ENCODE measurements at places on chromosomes 11 and 22.

- DNase-seq, result no peak
Measured at GRCh38 chr11:65642014-65642671, 4.2 kb downstream of the SIPA1 start.

GRCh38 chr11:99432677-99433076 is 411.9 kb downstream of the CNTN5 start:
- no peak for DNase-seq

DNA sequence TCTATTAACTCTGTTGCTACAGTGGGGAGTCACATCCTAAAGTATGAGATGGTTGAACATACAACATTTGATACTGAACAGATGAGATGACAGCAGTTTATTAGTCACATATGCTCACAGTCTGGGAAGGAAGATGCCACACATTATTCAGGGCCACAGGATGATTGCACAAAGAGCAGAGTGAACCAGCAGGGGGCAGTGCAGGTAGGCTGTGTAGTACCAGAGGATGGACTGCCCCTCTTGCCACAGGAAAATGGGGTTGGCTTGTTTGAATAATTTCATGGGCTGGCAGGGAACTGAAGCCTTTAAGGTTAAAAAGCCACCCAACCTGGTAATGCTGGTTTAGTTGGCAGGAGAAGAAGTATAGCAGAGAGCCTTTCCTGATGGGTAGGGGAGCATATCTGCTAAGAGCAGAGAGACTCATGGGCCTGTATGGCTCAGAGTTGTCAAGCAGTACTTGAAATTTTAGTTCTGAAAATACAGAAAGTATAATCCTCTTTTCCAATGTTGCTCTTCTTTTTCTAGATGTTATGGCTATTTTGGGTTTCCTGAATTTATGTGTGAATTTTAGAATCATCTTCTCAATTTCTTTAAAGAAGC is 180.4 kb upstream of the B3GAT1 start:
- no peak for DNase-seq

- DNase-seq, result no peak
Measured at GRCh38 chr11:26741036-26741435, 19.2 kb upstream of the SLC5A12 start.

DNA sequence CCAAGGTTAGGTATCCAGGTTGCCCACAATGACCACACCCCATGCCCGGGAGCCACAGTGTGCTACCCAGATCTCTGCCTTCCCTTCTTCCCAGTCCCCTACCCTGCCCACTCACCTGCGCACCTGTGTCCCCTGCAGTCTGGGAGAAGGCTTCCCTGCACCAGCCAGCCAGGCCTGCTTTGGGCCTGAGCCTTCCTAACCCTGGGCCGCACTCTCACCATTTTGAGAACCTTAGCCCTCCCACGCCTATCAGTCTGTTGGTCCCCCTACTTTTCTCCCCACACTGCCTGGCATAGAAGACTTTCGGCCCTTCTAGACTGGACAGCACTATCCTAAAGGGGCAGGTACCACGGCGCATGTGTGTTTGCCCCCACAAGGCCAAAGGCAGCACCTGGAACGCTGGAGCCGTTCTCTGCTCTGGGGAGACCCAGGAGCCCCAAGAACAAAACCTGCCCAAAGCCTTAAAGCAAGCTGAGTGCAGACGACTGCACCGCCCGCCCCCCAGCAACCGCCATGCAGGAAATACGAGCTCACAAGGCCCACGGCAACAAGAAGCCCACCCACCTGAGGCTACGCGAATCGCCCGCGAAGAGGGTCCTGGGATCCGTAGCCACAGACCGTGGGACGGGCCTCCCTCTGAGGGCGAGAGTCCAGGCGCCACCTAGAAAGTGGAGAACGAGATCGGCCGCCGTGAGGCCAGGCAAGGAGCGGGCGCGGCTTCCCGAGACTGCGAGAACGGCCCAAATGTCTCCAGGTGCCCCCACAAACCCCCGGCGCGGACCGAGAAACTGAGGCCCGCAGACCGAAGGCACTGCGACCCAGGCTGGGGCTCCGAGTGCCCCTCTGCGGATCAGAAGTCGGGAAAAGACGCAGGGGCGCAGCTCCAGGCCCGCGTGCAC is 546 bp downstream of the GNB1L start:
- no peak for DNase-seq

- no peak for DNase-seq
Measured at GRCh38 chr11:13111813-13112130, 102.7 kb downstream of the RASSF10 start.

DNA sequence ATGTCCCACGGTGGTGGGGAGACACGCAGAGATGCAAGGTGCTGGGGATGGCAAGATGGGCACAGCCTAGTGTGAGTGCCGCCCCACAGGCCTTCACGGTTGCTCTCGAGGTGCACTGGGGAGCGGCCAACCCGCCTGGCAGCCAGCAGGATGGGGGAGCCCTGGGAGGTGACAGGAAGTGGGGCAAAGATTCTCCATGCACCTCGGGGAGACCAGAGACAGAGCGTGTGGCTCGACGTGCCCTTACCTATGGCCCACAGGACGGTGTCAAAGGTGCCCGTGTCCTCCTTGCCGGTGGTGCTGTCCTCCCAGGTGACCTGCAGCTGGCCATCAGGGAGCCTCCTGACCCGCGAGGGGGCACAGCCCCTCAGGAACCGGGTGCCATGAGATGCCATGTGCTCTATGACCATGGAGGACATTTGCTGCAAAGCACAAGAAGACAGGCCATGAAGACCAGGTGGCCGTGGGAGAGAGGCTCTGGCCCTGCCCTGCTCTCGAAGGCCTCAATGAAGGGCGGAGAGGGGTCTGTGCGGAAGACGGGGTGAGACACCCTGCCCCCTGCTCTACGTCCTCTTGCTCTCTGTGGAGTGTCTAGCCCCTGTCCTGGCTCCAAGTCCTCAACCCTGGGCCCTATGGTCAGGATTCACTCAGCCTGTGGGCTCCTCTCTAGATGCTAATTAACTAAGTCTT is 40.6 kb upstream of the GNB1L start:
- no peak for DNase-seq

DNA sequence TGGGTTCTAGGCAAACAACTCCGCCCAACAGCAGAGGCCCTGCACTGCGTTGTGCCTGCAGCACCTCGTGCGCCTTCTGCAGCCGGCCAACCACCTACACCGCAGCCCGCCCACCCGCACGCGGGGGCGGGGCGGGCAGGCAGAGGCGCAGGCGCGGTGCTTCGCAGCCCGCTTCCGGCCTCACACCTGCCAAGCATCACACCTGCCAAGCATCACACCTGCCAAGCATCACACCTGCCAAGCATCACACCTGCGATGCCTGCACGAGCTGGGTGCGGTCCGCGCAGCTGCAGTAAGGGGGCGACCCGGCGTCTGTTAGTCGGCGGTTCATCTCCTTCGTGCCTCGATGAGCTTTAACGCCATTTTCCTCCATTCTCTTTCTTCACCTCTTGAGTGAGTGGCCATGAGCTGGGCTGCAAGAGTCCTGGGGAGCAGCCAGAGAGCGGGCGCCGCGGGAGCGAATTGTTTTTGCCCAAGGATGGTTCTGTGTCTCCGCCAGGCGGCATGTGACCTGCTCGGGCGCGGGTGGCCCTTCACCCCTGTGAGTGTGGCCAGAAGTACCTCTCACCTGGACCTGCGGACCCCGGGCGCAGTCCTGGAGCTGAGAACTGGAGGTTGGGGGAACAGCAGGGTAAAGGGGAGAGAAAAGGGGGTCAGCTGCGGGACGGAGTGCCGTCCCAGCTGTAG is at the start of gene LDHAL6A:
Gene LDHAL6A, plus strand, starts transcription at position 171 of the 687 bp plus-strand sequence. CDS start 825 bp downstream, outside the sequence.
- DNase-seq, result no peak

DNA sequence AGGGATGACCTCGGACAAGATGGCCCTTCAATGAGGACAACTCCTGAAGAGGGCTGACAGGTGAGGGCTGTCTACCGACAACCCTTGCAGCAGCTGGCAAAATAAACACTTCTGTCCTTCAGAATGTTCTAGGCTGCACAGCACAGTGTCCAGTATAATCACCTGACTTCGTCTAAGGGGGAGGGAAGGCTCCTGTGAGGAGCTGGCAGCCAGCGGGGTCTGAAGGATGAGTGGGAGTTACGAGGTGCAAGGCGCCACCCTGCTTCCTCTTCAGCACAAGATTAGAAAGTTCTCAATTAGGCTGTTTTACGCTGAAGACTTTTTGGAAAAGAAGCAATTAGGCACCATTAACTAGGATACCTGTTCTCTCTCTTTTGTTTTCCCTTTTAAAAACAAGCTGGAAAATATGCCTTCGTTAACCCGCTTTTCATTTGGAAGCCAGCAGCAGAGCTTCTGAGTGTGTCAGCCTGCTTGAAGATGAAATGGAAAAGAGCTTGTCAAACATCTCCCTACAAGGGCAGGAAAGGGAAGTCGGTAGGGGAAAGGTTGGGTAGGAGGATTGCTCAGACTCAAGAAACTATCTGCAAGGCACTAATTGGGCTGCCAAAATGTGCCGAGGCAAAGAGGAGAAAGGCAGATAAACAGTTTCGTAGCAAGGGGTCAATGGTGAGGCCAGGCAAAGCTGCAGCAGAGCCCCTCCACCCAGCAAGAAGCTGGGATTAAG is 592.2 kb upstream of the CADM1 start:
- DNase-seq, result no peak

DNA sequence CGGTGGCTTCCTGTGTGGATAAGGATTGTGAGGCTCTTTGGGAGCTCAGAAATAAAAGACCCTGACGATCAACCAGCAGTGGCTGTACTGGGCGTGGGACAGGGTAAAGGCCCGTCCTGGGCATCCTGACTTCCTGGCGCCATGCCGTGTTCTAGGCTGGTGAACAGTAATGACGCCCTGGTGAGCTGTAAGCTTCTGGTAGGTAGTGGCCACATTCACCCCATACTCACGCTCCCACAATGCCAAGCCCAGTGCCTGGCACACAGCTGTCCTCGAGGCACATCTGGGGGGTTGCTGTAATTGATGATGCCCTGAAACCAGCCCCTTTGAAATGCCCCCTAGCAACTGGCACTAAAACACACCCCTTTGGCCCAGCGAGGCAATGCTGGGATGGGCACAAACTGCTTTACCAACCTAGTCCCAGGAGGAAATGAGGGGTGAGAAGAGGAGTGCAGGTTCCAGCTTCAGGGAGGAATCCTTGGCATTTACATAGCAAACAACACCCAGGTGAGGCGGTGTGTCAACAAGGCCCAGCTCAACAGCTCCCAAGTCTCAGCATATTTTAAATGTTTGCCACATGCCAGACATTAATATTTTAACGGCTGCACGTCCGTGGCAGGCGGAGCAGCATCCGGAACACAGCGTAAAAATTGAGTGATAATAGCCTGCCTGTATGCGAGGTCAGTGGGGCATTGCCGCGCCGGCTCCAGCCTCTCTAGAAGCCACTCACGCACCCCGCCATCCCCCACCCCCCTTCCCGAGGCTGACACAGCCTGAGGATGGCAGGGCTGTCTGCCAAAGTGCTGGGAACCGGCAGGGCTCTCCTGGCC is 79.3 kb downstream of the DSCAML1 start:
- peak; percentile 82 for DNase-seq

GRCh38 chr11:16926883-16927626 is 87.2 kb downstream of the PLEKHA7 start:
- DNase-seq, result no peak

DNA sequence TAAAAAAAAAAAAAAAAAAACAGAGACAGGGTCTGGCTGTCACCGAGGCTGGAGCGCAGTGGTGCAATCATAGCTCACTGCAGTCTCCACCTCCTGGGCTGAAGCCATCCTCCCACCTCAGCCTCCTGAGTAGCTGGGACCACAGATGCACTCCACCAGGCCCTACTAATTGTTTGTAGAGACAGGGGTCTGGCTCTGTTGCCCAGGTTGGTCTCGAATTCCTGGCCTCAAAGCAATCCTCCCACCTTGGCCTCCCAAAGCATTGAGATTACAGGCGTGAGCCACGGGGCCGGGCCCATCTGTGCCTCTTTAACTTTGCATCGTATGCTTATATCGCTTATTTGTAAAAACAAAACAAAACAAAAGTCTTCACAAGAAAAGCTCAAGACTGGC is 3.1 kb downstream of the CPT1A start:
- DNase-seq, result no peak

- DNase-seq, result no peak
Measured at GRCh38 chr22:36873614-36874308, 13.0 kb downstream of the NCF4 start.

GRCh38 chr11:132347156-132348090 is 977.0 kb downstream of the NTM start:
- no peak for DNase-seq

DNA sequence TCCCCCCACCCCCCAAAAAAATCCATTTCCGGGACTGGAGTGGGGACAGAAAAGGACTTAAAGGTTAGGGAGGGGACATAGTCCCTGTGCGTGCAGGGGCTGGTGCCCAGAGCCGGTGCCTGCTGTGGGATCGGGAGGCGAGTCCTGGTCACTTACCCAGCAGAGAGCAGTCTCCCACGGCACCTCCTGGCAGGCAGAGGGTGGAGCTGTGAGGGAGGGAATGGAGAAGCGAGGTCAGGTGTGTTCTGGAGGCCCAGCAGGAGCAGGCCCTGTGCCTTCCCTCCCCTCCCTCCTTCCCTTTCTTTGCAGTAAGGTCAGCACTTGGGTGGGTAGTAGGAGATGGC is 28.4 kb downstream of the SHANK3 start:
- no peak for DNase-seq
